ENCODE measurements at places on chromosomes 5 and 9. TPM values are rescaled to one million over a fixed set of nuclear protein-coding genes. Genes with fewer than 3 reads are reported as not detected.

SH3TC2 gene
- 0.52 TPM for total RNA-seq

GRCh38 chr5:117829646-117830045, 1158.7 kb downstream of the DTWD2 start:
- no peak for DNase-seq

MAMDC2 gene
- total RNA-seq: 0.83 TPM

DNA sequence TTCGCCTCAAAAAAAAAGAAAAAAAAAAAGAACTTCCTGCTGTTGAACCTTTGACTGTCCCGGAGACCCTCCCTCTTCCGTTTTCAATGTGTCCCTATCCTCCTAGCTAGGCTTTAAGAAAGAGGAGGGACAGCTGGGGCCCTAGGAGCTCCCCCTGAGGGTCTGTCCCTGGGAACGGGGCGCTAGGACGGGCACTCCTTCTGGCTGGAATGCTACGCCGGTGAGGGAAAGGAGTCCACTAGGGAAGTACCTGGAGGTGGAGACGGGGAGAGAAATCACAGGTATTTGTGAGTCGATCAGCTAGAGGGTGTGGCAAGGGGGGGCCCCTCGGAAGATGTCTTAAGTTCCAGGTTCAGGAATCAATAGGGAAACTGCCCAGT, 4.6 kb downstream of the SIT1 start:
- peak; percentile 33 for DNase-seq

GRCh38 chr9:95130484-95130883, 187.0 kb downstream of the FANCC start:
- DNase-seq: no peak

IRX2 gene
- total RNA-seq: not detected

CER1 gene
- not detected for total RNA-seq

HAND1 gene
- not detected for total RNA-seq

TRPM3 gene
- total RNA-seq: 3.1 TPM

GRCh38 chr5:154088801-154089200, 50.0 kb downstream of the MFAP3 start:
- DNase-seq: no peak

RPL12 gene
- 2,396 TPM for total RNA-seq

GRCh38 chr5:69451941-69452647, 37.2 kb downstream of the MARVELD2 start:
- DNase-seq: no peak

GRCh38 chr5:58046371-58046770, 413.5 kb downstream of the PLK2 start:
- DNase-seq: no peak

DNA sequence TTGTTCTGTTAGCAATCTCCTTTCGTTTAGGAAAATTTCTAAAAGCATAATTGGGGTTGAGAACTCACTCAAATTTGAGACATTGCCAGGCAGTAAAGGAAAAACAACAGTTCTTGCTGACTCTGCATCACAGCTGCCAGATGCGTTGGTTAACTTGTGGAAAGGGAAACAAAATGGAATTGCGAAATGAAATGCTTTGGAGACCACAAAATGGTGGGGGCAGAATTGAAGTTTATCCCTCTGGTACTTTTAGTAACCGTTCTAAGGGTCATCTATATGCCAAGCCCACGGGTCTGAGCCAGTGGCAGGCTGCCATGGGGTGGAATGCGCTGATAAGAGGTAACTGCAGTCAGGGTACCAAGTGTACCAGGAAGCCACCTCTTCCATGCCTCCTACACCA, 28.6 kb upstream of the SELENOP start:
- peak; percentile 55 for DNase-seq

- no peak for DNase-seq
Measured at GRCh38 chr5:31453522-31453921, 78.4 kb downstream of the DROSHA start.

CD74 gene
- 3,185 TPM for total RNA-seq

- no peak for DNase-seq
Measured at GRCh38 chr5:123882965-123883345, 371.0 kb downstream of the CSNK1G3 start.

NMUR2 gene
- total RNA-seq: not detected

GRCh38 chr5:157388111-157388710, 71.8 kb upstream of the NIPAL4 start:
- DNase-seq: no peak

GRCh38 chr5:143796753-143797152, 15.2 kb upstream of the HMHB1 start:
- no peak for DNase-seq

GRCh38 chr5:151896031-151896691, 28.5 kb downstream of the GLRA1 start:
- no peak for DNase-seq

- no peak for DNase-seq
Measured at GRCh38 chr5:160064995-160065614, 54.1 kb downstream of the PWWP2A start.

ATP10B gene
- total RNA-seq: not detected

- DNase-seq: no peak
Measured at GRCh38 chr5:132205385-132206125, 22.1 kb downstream of the P4HA2 start.

GRCh38 chr5:106134549-106134948, 1536.2 kb downstream of the EFNA5 start:
- no peak for DNase-seq

DIMT1 gene
- 24.6 TPM for total RNA-seq

DNA sequence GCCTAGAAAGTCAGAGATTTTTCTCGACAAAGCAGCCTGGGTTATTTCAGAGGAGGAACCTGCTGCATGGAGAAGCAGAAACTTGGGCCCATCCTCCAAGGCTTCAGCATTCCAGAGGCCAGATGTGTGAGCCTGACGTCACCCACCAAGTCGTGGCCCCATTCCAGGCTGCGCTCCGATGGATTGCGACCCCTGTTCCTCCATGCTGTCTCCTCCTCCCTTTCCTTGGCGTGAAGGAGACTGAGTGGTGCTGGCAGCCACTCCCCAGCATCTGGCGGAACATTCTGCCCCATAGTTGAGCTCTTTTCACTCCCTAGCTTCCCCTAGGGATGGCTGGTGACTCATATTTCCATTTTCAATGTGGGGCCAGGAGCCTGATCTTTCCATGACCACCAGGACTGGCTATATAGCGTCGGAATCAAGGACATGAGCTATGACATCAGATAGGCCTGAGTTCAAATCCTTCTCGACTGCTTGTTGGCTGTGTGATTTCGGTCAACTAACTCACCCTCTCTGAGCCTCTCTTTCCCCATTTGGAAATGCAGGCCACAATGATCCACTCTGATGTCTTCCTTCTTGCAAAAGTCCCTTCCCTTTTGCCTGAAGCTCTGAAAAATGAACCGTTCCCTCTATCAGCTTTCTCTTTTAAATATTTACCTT, 24.5 kb upstream of the DUSP1 start:
- DNase-seq: peak; percentile 92

LAMC3 gene
- total RNA-seq: 43.4 TPM

DNA sequence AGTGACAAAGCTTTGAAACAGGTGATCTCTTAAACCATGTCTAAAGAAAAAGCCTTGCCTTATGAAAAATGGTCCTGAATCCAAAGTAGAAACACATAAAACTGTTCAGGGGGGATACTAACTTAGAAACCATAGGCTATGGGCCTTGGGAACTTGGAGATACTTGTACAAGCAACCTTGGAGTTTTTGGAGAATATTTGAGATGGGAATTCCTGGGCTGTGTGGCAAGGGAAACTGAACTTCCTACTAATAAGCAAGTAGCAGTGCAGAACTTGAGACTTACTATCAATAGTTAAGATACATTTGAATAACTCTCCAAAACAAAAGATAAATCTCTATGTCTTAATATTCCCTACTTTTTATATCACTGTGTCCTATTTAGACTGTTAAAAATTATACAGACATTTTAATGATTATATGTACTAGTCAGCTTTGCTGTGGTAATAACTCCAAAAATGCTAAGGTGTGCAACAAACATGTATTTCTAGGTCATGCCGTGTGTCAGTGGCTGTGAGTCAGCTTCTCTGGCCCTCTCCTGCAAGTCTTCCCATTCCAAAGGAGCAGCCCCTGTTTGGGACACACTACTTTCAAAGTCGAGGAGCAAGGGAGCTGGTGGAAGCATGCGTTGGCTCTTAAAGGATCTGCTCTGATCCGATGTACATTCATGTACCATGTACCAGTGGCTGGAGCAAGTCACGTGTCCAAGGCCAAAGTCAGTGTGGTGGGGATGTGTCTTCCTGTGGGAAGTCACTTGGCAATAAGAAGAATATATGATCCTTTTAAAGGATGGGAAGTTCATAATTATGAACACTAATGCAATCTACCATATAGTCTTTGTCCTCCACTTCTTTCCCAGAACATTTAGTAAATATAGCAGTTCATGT, 39.6 kb downstream of the SNX30 start:
- DNase-seq: peak; percentile 30

- no peak for DNase-seq
Measured at GRCh38 chr5:60597572-60598320, 102.2 kb downstream of the DEPDC1B start.

GRCh38 chr5:109700516-109701153, 10.9 kb downstream of the MAN2A1 start:
- no peak for DNase-seq

DNA sequence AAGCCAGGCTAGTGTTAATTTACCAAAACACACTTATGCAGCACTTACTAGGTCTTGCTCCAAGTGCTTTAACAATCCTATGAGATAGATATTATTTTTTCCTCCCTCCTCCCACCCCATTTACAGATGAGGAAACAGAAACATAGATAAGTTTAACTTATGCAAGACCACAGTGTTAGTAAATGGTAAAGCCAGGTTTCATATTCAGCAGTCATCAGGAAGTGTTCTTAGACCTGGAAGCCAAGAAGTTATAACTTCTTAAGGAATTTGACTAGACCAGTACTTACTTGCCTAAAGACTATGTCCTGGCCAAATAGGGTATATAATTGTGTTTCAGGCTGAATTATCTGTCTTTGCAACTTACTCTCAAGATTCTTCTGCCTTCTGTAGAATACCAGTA, 15.9 kb downstream of the ABHD17B start:
- no peak for DNase-seq

- DNase-seq: no peak
Measured at GRCh38 chr9:7640231-7640630, 159.3 kb downstream of the DMAC1 start.

ROPN1L gene
- total RNA-seq: 0.39 TPM

UBE2D2 gene
- 79.2 TPM for total RNA-seq

DNA sequence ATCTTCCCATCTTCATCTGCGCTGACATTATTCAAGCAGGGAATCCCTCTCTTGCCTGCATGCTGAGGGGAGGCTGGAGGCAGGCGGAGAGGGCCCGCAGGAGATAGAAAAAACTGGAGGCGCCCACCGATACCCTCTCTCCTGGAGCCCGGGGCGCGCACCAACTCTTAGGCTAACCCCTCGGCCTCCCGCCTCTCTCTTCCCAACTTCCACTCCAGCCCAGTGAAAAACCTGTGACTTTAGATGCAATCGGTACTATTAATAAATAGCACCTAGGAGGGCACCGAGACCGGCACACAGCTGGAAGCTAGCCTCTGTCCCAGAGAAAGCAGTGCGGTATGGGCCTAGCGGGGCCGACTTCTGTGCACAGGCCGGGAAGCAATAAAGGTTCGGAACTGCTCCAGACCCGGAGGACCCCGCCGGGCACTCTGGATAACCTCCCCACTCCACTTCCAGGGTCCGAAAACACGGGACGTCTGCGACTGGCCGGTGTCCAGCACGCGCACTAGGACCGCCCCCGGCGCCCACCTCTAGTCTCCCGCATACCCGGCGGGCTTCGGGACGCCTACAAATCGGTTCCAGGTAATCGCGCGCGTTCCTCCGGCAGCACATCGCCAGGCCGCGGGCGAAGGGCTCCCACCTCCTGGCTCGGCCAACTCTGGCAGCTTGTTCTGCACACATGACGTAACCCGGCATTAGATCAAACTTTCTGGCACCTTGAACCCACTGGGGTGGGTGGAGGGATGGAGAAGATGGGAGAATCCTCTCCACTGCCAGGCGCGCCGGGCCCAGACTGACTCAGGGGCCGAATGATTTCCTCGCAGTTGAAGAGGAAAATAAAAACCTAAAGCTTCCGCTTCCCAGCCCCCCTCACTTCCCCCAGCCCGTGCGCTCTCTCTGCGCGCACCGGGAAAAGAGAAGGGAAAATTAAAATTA, 1.4 kb downstream of the EFNA5 start:
- no peak for DNase-seq

DNA sequence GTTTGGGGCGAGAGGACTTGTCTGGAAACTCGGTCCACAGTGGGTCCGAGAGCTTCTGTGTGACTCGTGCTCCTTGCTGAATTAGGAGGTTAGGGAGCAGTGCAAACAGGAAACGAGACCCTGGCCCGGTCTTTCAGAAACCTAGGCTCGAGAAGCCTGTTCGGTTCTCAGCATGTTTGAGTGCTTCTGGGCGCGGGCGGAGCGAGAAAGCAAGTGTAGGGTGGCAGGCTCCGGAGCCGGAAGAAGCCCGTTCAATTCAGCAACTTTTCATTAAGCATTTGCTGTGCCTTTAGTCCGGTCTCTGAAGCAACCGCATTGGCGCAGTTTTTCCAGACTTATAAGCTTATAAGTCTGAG, 547 bp downstream of the CLTA start:
- DNase-seq: peak; percentile 47

NR4A3 gene
- total RNA-seq: 0.83 TPM

CNTNAP3 gene
- total RNA-seq: 1.2 TPM

GRCh38 chr5:159021901-159022556, 77.7 kb downstream of the EBF1 start:
- DNase-seq: peak; percentile 39

Data from adrenal gland (tissue), 19 donors.